Brain pericyte (primary cell): ENCODE measurements at places on chromosomes 12 and 14.

GRCh38 chr12:81245907-81246570 lies 168.2 kb downstream of the ACSS3 start:
- DNase-seq: peak; percentile 36

- no peak for DNase-seq
These were observed 14.2 kb upstream of the ANKRD9 start for GRCh38 chr14:102523569-102524450.

- no peak for DNase-seq
These were observed 36.1 kb upstream of the NUAK1 start for GRCh38 chr12:106174876-106175275.

GRCh38 chr12:124316257-124316900 lies 21.5 kb downstream of the RFLNA start:
- DNase-seq: no peak

DNA sequence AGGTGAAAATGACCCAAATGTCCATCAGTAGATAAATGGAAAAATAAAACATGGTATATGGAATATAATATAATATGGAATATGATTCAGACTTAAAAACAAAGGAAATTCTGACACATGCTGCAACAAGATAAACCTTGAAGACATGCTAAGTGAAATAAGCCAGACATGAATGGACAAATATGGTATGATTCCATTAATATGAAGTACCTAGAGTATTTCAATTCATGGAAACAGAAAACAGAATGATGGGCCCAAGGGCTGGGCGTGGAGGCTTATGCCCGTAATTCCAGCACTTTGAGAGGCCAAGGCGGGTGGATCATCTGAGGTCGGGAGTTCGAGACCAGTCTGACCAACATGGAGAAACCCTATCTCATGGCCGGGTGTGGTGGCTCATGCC lies 22.7 kb upstream of the ORAI1 start:
- no peak for DNase-seq

GRCh38 chr12:105085501-105085900 lies 1.2 kb upstream of the ALDH1L2 start:
- DNase-seq: no peak

DNA sequence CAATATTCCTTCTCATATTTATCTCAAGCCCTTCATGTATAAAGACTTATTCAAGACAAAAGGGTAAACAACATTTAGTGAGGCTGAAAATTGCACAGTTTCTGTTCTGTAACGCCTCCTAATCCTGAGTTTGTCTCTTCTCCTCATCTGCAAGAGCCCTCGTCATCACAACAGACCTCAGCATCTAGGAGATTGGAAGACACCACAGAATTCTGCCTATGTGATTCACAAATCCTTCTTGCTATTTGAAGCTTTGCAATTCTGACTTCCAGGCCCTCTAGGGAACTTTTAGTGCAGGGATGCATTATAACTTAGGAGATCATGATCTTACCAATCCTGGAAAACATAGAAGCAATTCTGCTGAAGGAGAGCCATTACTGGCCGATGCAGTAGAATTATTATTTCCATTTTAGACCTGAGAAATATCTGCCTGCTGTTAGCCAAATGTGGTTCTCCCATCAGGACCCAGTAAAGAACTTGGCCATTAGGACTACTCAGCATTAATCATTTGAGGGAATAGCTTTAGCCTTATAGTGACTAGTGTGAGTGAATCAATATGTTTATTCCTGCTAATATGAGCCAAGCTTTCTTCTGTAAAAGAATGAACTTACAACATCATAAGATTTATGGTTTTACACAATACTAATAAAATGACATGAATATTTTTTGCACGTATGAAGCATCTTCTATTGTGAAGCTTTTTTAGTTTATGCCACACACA lies 119.5 kb downstream of the ANO4 start:
- no peak for DNase-seq

DNA sequence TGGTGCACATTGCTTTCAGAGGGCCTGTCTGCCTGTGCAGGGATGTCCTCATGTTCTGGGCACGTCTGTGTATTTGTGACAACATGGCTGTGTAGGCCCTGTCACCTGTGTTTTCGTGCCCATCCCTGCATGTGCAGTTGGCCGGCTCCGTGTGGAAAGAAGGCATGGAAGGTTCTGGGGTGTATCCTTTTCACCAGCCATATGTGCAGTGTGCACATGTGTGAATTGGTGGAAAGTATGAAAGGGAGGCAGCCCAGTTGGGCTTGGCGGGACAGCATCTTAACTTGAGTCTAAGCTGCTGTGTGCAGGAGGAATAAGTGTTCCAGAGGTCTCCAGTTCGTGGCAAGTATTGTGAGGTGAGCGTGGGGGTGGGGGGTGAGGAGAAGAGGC lies 669 bp downstream of the TSPAN11 start:
- DNase-seq: no peak

DNA sequence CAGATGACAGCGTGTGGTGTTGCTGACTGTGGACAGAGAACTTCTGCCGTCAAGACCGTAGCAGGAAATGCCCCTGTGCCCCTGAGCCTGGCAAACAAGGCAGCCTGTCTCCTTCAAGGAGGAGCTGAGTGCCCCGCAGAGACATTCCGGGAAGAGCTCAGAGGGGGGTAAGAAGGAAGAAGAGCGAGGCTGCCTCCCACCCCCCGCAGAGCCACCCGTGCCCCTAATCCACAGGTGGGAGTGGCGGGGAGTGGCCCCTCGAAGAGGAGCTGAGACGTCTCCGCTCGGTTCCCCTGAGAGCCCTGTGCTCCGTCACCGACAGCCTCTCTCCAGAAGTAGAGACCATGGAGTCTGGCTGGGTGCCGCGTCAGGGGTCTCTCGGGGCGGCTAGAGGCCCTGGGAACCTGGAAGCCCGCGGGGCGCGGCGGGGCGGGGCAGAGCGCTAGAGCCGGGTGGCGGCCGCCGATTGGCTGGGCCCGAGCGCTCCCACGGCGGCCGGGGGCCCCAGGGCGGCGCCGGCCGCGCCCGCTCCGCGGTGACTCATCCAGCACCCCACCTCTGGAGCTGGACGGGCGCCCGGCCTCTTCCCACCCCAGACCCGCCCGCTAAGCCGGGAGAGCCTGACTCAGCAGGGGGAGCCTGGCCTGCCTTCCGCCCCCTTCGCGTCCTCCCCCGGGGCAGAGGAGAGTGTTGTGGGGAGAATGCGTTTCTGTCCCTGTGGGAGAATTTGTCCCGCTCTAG lies 25.2 kb upstream of the KRT78 start:
- peak; percentile 75 for DNase-seq

GRCh38 chr12:120483621-120484020 lies 12.3 kb upstream of the DYNLL1 start:
- no peak for DNase-seq

DNA sequence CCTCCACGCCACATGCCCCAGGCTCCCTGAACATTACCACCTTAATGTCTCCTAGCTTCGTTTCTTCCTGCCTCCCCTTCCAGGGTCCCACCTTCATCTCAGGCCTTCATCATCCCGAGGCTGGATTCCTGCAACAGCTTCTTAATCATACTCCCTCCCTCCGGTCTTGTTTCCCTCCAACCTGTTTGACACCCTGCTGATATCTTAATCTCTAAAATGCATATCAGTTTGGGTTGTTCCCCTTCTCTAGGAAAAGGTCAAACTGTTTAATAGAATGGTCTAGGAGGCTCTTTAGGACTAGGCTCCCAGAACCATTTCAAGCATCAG lies 125.5 kb upstream of the ARHGAP5 start:
- DNase-seq: no peak

DNA sequence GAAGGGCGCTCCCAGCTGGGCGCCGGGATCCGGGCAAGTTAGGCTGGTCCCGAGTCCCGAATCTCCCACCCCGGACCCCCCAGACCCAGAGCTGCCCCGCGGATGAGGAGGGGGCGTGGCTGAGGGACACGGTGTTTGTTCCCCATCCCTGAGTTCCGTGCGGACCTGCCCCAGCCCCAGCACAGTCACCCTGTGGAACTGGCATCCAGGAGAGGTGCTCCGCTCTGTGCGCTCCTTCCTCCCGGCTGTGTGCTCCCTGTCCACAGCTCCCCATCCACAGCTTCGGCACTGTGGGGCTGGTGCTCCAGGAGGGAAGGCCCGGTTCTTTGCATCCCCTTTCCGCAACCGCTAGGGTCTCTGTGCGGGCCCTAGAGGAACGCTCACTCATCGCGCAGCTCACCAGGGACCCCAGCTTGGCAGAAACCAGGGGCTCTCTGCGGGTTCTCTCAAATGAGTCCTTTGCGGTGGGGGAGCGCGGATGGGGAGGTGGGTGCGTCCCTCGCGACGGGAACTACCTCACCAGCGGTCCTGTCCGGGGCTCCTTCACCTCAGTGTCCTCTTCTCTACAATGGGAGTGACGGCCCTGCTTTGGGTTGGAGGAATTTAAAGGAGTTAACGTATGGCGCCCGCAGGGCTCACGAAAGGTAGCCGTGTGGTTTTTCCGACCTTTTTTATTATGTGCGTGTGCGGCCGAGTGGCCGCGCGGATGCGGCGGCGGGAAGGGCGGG lies 845 bp downstream of the TMEM132C start:
- DNase-seq: no peak

DNA sequence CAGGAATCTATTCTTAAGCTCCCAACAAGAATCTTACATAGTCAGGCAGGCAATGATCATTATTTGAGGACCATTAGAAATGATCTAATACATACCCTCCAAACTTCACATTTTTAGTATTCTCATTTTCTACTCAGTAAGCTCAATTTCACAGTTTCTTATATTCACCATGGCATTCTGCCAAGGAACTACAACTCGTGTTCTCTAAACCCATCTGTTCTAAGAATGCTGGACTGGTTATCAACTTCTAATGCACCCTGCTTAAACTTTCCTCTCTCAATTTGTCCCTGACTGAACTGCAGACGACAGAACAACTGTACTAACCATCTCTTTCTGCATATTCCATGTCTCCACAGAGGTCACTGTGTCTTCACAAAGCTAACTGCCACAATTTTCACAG lies 58.6 kb downstream of the GXYLT1 start:
- DNase-seq: no peak

- no peak for DNase-seq
These were observed 1.7 kb downstream of the ARHGAP5 start for GRCh38 chr14:32078858-32079216.

GRCh38 chr14:70803321-70804310 lies 5.7 kb downstream of the MAP3K9 start:
- no peak for DNase-seq

DNA sequence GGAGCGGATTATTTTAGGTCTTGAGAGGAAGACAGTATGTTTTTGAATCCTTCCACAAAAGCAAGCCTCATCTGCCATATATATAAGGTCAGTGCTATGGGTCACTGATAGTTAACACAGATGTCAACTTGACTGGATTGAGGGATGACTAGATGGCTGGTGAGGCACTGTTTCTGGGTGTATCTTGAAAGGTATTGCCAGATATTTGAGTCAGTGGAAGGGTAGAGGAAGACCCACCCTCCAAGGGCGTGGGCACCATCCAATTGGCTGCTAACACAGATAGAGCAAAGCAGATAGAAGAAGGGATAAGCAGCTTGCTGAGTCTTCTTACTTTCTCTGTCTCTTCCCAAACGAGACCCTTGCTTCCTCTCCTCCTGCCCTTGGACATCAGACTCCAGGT lies 185.0 kb upstream of the BTG1 start:
- no peak for DNase-seq

DNA sequence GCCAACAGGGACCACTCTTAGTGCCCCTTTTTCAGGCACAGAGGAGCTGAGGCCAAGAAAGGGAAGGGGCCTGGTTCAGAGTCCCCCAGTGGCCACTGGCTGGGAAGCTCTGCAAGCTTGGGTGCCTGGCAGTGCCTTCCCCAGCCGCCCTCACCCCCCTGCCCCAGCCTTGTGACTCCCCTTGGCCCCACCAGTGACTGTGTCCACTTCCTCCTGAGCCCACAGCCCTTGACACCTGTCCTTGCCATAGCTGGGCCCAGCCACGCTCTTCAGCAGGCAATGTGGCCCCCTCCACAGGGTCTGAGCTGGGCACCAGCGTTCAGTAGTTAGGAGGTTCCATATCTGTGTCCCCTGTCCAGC lies 19.0 kb upstream of the C14orf180 start:
- no peak for DNase-seq
